ENCODE measurements at places on chromosomes 12 and 14.

GRCh38 chr14:104254735-104255400 is 116.5 kb downstream of the KIF26A start:
- no peak for DNase-seq

- DNase-seq, result no peak
Measured at GRCh38 chr12:125999628-126000027, 934.4 kb downstream of the AACS start.

DNA sequence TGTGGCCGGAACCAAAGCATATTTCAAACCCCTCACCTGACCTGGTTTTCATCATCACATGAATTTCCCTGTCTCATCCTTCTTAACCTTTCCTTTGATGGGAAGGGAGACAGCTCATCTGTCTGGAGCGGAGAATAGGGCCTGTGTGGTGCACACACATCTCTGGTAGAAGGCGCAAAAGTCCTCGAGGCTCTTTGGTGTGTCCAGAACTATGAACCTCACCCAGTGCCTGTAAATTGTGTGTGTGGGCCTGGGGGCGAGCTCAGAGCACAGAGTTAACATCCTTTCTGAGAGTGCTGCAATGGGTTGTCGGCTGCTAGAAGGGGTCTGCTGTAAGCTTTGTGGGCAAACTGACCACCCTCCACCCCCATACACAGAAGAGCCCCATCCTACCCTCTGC is 749 bp downstream of the GALNT6 start:
- peak; percentile 48 for DNase-seq

GRCh38 chr14:59293935-59294661 is 105.6 kb downstream of the DAAM1 start:
- peak; percentile 34 for DNase-seq

DNA sequence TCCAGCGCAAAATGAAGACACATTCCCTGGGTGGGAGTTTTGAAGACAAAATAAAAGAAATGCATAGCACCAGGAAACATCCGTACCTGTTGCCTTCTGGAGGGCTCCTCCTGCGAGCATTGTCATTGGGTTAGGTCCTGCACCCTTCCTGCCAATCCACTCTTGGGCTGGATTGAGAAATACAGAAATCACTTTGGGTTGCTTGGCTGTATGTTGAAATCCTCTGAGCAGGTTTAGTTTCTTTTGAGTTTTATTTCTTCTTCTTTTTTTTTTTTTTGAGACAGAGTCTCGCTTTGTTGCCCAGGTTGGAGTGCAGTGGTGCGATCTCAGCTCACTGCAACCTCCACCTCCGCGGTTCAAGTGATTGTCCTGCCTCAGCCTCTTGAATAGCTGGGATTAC is 67.6 kb downstream of the ARF6 start:
- DNase-seq, result no peak

DNA sequence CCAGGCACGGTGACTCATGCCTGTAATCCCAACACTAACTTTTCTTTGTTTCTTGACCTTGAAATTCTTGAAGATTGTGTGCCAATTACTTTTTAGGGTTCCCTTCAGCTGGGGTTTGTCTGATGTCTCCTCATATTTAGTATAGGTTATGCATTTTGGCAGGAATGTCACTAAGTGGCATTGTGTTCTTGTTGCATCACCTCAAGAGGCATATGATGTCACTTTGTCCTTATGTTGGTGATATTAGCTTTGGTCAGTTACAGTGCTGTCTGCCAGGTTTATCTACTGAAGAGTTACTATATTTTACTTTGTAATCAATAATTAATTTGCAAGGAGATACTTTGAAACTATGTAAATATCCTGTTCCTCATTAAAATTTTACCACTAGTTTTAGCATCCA is 61.0 kb upstream of the BTG1 start:
- DNase-seq, result no peak

DNA sequence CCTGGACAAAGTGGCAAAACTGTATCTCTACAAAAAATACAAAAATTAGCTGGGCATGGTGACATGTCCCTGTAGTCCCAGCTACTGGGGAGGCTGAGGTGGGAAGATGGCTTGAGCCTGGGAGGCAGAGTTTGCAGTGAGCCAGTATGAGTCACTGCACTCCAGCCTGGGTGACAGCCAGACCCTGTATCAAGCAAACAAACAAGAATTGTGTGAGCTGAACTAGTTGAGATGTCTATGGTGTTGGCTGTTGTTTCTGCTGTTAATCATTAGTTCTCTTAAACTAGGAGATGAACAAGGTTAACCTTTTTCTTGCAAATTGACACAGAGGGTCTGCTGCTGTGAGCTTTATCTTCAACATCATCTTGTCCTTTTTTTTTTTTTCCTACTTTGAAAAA is 23.6 kb downstream of the RASSF3 start:
- DNase-seq, result peak; percentile 85

DNA sequence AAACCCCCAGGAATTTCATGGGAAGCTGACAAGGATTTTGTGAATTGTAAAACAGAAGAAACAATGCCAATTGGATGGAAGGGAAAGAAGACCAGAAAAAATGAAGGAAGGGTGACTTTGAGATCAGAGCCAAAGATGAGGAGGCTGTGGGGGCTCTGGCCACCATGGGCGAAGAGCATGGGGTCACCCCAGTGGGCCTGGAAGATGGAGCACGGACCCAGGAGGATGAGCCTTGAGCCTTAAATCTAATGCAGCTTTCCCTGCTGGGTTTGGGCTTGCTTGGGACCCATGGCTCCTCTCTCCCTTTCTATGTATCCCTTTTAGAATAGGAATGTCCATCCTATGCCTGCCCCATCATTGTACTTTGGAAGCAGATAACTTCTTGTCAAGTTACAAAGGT is 322.2 kb downstream of the TMEM121 start:
- DNase-seq, result no peak

- DNase-seq, result no peak
Measured at GRCh38 chr12:53611304-53611703, 14.9 kb downstream of the ATF7 start.

Measured in tibial artery (tissue), 4 donors.